ENCODE measurements at places on chromosomes 5 and 9. TPM values are rescaled to one million over a fixed set of nuclear protein-coding genes. Genes with fewer than 3 reads are reported as not detected.

Gene SOHLH1
- not detected for total RNA-seq

Gene BTNL9
- 14.3 TPM for total RNA-seq

Gene STK32A
- total RNA-seq = 0.99 TPM

Gene ANKRD31
- 0.19 TPM for total RNA-seq

Gene SEMA5A
- 22.3 TPM for total RNA-seq

Gene TTLL11
- total RNA-seq = 9.7 TPM

Gene ANKRD18B
- 4.7 TPM for total RNA-seq

Gene EGFLAM
- total RNA-seq = 4.4 TPM

Gene ANKH
- 61.1 TPM for total RNA-seq

Gene CBY3
- not detected for total RNA-seq

Gene CD14
- total RNA-seq = 17.4 TPM

Gene ZNF883
- not detected for total RNA-seq

Gene OR2K2
- total RNA-seq = 0.25 TPM

Gene TEX48
- total RNA-seq = not detected

Gene SIT1
- not detected for total RNA-seq

Gene QRFP
- not detected for total RNA-seq

Gene SPATA6L
- 2.0 TPM for total RNA-seq

Gene ZDHHC11B
- 2.5 TPM for total RNA-seq

Gene F12
- 13.7 TPM for total RNA-seq

Gene SPATA31A3
- total RNA-seq = not detected

Gene TAF11L5
- total RNA-seq = not detected

Gene SPINK6
- not detected for total RNA-seq

Gene TPPP
- 17.3 TPM for total RNA-seq

Gene TYRP1
- 27.6 TPM for total RNA-seq

Gene C5orf46
- total RNA-seq = 99.0 TPM

Gene FOXD4
- not detected for total RNA-seq

Gene LRRC19
- not detected for total RNA-seq

Gene KIF4B
- not detected for total RNA-seq

Gene CDO1
- 7.4 TPM for total RNA-seq

Gene OLFM1
- 9.6 TPM for total RNA-seq

Gene GABBR2
- total RNA-seq = not detected

Gene ERCC8
- total RNA-seq = 5.0 TPM

Gene HRCT1
- total RNA-seq = 2.5 TPM

Gene LOX
- 6.5 TPM for total RNA-seq

Gene C5orf24
- total RNA-seq = 21.5 TPM

Gene IRX1
- total RNA-seq = 16.7 TPM

Gene GABRA6
- total RNA-seq = not detected

Gene ZNF484
- 4.9 TPM for total RNA-seq

Gene PCDHGA7
- total RNA-seq = 2.5 TPM

Gene SLC1A1
- total RNA-seq = 1.8 TPM

Gene IFNB1
- not detected for total RNA-seq

Gene SPINK7
- total RNA-seq = 44.1 TPM

Gene PCDHGA3
- 3.2 TPM for total RNA-seq

Gene PAX5
- 0.02 TPM for total RNA-seq

Gene ADAMTS2
- 3.7 TPM for total RNA-seq

Gene RASGRF2
- 1.0 TPM for total RNA-seq

Gene MYOZ3
- total RNA-seq = 0.10 TPM
